Stimulated activated CD8-positive, alpha-beta memory T cell treated with anti-CD3 and anti-CD28 coated beads, Interleukin-7, amount 100 ng/mL, for 48 hours (primary cell): ENCODE measurements at places on chromosomes 1 and 21.

- no peak for DNase-seq
Measured at GRCh38 chr1:9590945-9591668, 2.4 kb downstream of the TMEM201 start.

DNA sequence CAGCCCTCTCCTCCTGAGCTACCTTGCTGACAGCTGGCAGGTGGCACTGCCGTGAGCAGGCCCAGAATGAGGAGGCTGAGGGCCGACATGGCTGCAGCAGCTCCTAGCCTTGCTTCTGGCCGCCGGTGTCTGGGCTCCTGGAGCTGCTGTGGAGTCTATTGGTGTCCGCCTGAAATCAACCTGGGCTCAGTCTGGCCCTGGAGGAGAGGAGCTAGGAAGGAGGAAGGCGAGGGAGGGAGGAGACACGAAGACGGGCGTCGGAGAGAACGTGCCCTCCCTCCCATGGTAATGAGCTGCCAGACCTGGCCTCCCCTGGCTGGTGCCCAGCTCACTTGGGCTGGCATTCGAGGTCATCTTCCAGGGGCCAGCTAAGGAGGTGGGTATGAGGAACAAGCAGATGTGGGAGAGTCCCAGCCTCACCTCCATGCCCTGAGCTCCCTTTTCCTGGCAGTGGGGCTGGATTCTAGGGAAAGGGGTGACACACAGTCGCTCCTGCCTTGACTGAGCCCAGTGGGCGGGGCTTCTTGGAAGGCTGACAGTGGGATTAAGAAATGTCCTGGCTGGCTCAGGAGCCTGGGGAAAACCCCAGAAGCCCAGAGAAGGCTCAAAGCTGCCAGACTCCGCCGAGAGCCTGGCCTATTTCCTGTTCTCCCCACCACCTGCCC, at the start of gene PDZK1IP1:
TSS of gene PDZK1IP1 (minus strand) at position 193 of the 665 bp plus-strand sequence. CDS start at position 89, 104 bp downstream.
- DNase-seq, result no peak

DNA sequence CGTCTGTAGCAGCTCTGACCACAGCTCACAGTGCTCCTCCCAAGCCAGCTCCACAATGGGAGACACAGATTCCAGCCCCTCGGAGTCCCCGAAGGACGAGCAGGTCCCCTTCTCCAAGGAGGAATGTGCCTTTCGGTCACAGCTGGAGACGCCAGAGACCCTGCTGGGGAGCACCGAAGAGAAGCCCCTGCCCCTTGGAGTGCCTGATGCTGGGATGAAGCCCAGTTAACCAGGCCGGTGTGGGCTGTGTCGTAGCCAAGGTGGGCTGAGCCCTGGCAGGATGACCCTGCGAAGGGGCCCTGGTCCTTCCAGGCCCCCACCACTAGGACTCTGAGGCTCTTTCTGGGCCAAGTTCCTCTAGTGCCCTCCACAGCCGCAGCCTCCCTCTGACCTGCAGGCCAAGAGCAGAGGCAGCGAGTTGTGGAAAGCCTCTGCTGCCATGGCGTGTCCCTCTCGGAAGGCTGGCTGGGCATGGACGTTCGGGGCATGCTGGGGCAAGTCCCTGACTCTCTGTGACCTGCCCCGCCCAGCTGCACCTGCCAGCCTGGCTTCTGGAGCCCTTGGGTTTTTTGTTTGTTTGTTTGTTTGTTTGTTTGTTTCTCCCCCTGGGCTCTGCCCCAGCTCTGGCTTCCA, 22.9 kb upstream of the VPS13D start:
- no peak for DNase-seq

GRCh38 chr1:78831731-78832360, 174.7 kb downstream of the ADGRL4 start:
- DNase-seq, result no peak

GRCh38 chr1:204894606-204895005, 23.9 kb downstream of the NFASC start:
- DNase-seq, result no peak

DNA sequence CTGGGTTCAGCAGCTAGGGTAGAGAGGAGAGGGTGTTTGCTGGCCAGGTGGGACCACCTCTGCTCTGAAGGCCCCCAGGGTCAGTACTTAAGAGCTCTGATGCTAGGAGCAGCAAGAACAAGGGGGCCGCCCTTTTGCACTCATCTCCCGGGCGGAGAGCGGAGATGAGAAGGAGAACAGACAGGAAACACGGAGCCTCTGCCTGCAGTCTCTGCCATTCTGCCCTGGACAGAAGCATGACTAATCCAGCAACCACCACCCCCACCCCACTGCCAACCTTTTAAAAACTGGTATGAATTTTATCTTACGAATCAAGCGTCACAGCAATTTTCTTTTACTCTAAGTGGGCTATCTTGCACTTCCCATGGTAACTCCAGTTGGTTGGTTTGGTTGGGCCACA, 34.5 kb downstream of the PARP1 start:
- DNase-seq, result no peak

- DNase-seq, result no peak
Measured at GRCh38 chr1:95368178-95368577, 134.2 kb downstream of the RWDD3 start.

DNA sequence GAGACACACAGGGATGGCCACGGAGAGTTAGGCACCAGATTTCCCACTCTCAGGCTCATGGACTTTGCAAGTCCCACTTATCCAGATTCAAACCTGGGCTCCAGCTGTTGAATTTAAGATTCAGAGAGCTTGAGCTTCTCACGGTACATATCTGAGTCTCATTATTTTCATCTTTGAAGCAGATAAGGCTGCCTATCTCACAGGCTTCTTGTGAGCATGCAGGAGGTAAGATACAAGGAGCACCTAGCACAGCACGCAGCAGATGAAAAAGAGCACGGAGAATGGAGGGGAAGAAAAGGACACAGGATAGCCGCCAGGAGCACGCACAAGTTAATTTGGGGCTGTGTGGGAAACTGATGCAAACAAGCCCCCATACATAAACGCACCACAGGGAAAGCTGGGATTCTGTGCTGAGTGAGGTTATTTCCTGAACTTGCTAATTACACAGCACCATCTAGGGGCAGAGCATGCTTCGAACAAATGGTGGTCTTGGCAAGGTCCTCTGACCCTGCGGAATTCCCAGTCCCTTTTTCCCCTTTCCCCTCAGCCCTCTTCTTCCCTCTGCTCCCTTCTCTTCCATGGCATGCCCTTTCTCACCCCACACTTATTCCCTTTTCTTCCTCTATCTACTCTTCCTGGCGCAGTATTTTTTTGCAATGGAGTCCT, 134.7 kb upstream of the VANGL1 start:
- no peak for DNase-seq

- DNase-seq, result no peak
Measured at GRCh38 chr1:204602871-204603542, 82.5 kb downstream of the LRRN2 start.

GRCh38 chr1:84995484-84996334, 1.2 kb downstream of the MCOLN2 start:
- DNase-seq, result no peak

GRCh38 chr1:160353223-160353622, 10.0 kb downstream of the NCSTN start:
- no peak for DNase-seq

DNA sequence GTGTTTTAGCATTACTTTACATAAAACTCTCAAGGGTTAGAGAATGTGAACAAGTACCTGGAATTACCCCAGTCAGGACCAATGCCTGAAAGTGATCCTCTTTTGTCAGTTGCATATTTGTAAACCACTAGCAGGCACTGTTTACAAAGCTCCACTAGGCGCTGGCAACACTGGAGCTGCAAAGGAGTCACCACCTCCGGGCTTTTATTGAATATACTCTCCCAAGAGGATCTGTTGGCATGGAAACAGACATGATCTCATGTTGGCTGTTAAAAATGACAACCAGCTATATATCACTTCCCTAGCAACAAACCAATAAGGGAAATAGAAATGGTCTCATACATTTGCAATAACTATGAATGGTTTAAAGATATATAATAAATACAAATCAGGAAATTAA, 116.0 kb downstream of the TTLL7 start:
- no peak for DNase-seq

DNA sequence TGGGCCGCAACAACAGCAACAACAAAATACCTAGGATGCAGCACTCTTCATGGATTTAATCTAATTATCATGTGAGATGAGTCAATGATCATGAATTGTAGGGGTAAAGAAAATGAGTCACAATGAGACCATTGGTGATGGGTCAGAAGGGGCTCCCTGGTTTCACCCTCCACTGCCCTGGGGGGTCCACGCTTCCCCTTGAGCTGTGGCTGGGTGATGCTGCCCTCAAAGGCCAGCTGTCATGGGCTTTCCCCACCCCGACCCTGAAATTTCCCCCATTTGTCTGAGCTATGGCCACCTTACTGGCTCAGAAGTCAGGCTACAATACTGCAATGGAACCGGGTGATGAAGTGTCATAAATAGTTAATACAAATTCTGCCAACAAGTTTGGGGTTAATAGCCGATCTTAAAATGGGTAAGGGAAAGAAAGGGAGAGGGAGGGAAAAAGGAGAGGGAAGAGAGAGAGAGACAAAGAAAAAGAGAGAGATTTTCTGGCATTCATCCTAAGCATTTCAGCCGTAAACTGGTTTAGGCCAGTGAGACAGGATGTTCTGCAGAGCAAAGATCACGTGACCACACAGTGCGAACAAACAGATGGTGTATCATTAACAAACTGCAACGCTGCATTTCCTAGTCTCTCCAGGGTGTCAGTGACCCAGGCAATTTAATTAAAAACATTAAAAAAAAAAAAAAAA, 143.4 kb upstream of the ERRFI1 start:
- no peak for DNase-seq

DNA sequence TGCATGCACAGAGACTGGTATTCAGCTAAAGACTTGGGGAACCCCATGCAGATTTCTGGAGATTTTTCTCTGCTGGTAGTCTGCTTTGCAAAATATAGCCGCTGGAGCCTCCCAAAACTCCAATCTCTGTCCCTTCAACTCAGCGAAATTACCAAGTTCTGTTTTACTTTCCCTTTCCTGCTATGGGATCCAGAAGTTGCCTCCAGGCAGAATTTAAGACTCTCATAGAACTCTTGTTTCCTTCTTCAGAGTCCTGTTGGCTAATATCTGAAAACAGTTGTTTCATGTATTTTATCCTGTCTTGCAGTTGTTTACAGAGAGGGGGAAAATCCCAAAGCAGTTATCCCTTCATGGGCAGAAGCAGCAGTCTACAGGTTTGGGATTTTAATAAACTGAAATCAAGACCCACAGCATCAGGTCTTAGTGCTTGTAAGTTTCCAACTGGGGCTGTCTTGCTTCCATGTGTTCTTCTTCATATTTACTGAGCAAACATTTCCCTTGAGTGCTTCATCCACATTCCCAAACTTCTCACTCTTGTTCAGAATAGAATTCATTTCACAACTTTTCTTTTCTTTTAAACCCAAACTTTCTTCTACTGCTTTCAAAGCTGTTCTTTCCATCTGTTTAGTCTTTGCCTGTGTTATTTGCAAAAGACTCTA, 221.3 kb upstream of the DMRTA2 start:
- no peak for DNase-seq

DNA sequence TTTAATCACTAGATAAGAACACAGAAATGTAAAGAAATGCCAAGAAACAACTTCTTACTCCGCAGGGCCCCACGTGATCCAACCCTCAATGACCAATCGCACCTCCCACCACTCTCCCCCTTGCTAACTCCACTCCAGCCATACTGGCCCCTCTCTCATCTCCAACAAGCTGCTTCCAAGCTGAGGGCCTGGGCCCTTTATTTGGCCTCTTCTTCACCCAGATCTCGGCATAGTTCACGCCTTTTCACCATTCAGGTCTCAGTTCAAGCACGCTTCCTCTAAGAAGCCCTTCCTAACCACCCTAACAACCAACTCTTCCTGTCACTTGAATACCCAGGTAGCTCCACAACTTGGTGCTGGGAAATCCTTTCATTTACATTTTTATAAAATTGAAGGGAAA, 110.7 kb downstream of the TGFBR3 start:
- DNase-seq, result no peak

- DNase-seq, result no peak
Measured at GRCh38 chr21:18104802-18105201, 139.8 kb upstream of the CHODL start.

- DNase-seq, result no peak
Measured at GRCh38 chr1:119602169-119602568, 45.9 kb downstream of the ZNF697 start.

DNA sequence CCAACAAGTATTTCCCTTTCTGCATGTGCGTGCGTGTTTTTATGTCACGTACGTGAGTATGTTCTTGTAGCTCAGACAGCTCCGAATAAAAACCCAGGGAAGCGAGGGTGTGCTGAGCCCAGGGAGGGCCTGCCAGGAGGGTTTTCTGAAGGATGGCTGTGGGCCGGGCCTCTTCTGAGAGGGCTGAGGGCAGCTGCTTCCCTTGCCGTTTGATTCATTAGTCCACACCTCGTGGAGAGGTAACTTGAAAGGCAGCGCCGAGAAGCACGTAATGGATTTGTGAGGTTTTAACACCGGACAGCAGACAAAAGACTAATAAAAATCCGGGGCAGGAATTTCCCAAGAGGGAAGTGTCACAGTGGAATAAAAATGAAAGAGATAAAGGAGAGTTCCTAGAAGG, 29.5 kb downstream of the CD247 start:
- DNase-seq, result no peak

DNA sequence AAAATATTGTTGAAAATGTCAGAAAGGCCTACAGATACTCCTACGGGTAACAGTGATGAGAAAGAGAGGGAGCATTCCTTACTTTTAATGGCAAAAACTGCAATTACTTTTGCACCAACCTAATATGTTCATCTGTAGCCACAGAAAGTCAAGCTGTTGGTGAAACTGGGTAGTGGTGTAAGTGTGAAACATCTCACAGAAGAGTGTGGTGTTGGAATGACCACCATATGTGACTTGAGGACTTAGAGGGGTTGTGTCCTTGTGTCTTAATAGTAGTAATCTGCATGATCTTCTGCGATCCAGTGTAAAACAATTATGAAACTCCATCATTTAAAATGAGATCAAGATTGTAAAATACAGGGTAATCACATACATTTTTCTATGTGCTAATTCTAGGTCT, 320.7 kb downstream of the ADGRL2 start:
- no peak for DNase-seq

GRCh38 chr1:246573491-246573890, 7.2 kb downstream of the CNST start:
- no peak for DNase-seq

DNA sequence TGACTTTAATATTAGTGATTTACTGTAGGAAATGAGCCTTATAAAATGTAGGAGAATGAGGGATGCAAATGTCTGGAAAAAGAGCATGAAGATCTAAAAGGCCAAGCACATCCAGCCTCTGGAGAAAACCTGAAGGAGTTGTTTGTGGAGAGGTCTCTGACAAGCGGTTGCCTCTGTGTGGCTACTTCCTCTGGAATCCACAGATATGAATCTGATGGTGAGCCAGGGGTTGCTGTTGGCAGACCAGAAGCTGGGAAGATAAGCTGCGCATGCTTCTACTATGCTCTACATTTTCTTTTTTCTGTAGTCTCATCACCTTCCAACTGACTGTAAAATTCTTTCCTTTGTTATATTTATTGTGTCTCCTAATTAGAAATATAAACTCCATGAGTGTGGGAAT, 248.6 kb downstream of the OLFM3 start:
- no peak for DNase-seq
